ENCODE measurements at places on chromosomes 1 and 21.

- DNase-seq = no peak
Measured at GRCh38 chr1:115331558-115332331, 6.3 kb downstream of the NGF start.

GRCh38 chr1:63746129-63746864 lies 27.5 kb upstream of the ROR1 start:
- no peak for DNase-seq

DNA sequence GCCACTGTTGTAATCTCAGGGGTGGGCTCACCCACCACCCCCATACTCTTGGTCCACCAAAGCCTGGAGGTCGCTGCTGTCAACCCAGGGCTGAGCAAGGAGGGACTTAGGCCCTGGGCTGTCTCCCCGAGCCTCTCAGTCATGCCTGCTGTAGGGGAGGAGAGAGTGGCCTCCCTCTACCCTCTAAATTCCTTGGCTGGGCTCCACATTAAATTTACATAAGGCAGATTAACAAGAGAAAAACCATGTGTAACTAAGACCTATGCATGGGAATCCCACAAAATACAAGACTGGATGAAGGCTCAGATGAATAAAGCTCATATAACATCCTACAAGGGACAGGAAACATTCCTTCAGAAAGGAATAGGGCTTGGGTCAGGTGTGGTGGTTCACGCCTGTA lies 1.8 kb upstream of the PIK3CD start:
- DNase-seq = no peak

DNA sequence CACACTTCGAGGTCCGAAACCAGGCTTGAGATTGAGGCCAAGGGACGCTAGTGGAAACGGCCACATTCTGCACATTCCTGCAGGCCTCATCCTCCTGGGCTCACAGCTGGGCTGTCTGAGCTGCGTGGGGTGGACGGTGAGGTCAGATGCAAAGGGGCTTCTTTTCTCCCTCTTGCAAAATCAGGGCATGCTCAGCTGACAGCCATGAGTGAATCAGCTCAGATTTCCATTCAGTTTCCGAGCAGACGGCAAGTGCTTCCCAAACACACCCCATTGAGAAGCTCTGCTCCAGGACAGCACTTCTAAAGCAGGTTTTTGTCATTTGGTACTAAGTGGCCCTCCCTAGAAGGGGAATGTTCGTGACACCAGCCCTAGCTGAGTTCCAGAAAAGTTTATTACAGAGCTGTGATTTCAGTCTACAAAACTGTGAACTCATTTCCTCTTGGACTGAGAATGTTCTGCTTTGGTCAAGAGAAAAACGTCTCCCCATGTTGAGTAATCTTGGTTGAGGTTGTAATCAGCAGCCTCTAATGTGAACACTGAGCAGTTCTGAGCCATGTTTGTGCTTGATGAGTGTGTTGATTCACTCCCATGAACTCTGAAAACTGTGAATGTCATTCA lies 10.0 kb downstream of the PDPN start:
- DNase-seq = no peak

DNA sequence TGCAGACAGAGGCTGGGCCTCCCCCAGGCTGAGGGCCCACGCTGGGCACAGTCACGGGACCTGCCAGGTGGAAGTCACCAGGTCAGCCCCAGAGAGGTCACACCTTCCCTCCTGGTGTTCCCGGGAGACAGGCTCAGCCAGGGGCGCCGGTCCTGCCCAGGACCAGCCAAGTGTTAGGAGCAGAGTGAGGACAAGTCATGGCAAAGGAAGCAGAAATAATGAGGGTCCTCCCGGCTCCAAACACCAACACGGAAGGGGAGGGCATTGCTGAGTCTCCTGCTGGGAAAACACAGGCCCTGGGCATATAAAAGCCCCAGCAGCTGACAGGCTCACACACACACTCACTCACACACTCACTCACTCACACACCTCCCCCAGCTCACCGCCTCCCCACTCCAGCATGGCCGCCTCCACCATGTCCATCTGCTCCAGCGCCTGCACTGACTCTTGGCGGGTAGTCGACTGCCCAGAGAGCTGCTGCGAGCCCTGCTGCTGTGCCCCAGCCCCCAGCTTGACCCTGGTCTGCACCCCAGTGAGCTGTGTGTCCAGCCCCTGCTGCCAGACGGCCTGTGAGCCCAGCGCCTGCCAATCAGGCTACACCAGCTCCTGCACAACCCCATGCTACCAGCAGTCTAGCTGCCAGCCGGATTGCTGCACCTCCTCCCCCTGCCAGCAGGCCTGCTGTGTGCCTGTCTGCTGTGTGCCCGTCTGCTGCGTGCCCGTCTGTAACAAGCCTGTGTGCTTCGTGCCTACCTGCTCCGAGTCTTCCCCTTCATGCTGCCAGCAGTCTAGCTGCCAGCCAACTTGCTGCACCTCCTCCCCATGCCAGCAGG lies at the start of gene KRTAP10-10:
Gene KRTAP10-10 (plus strand): TSS at position 339 of the 833 bp plus-strand sequence. CDS start 62 bp downstream, at position 401.
- DNase-seq = no peak

DNA sequence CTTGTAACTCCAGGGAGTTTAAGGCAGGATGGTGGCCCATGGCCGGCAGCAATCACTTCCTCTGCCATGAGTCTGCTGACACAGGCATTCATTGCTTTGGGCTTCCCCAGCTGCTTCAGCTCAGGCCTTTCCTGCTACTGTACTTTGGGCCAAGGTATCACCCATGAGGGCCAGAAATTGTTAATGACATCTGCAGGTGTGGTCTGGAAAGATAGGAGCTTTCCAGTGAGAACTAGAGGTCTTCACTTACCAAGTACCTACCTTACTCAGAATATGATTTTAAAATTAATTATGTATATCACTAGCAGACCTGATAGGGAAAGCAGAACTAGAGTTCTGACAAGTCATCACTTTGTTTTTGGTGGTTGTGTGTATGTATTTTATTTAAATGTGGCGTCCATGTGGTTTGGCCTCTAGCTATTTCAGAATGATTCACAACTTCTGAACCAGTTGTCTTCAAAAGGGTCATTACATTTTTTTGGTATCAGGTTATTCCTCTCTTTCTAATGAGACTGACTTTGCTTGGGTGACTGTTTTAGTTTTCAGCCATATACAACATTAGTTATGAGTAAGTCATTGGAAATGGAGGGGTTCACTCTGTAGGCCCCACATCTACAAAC lies 2.7 kb downstream of the RGL1 start:
- DNase-seq = no peak

DNA sequence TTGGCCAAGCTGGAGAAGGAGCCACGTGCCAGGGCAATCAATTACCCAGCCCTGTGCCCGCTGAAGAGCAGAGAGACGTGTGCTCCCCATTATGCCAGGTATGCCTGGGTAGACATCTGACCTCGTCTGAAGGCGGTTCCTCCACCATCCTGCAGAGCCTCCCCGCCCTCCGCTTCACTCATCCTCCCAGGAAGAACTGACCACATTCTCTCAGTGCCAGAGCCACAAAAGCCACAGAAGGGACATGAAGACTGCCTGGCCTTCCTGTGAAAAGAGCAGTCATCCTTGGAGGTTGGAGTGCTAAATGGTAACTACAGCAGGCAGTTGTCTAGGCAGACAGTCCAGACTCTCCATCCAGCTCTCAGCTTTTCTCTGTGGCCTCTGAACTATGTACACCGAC lies 12.0 kb downstream of the SYT2 start:
- DNase-seq = no peak

GRCh38 chr1:29310616-29311180 lies 74.4 kb downstream of the PTPRU start:
- DNase-seq = no peak
